Fibroblast of the aortic adventitia (primary cell): ENCODE measurements at places on chromosomes 6 and 20.

- DNase-seq: peak; percentile 15
These were observed 39.9 kb downstream of the BMP6 start for GRCh38 chr6:7765575-7766325.

- DNase-seq: no peak
These were observed 84.6 kb downstream of the ELOVL4 start for GRCh38 chr6:79862711-79863110.

GRCh38 chr6:130116273-130116672 is 97.9 kb downstream of the L3MBTL3 start:
- no peak for DNase-seq

- DNase-seq: no peak
These were observed 192.8 kb downstream of the LRFN2 start for GRCh38 chr6:40394381-40394780.

DNA sequence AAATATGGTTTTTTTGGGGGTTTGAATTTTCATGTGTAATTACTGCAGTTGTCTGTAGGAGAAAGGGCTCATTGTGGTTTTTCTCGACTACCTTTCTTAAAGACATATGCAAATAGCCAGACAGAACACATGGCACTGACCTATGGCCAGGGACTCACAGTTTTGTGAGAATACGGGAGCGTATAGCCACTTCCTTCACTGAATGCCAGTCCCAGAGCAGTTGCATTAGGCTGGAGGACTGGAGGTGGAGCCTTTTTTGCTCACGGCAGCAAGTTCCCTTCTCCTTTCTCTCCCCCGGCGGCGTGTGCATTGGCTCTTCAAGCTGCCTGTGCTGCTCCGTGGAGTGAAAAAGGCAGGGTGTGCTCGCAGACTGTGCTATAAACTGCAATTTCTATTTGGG is 114.9 kb downstream of the AKAP7 start:
- DNase-seq: peak; percentile 53

- peak; percentile 81 for DNase-seq
These were observed 75.2 kb upstream of the GLP1R start for GRCh38 chr6:38973178-38974057.

DNA sequence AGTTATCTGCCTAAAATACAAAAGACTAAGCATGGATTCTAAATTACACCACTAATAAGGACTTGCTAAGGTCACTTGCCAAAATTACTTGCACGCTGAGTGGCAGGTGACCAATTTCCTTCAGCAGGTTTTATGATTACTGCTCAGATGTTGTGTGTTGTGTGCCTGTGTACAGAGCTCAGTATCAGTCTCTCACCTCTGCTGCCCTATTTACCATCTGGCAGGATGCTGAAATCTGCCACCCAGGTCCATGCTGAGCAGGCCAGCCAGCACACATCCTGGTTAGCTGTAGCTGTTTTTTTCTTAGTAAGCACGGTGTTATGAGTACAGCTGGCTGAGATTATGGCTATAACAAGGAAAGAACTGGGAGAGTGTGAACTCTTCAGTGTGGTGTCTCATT is 34.0 kb downstream of the ELOVL4 start:
- no peak for DNase-seq

DNA sequence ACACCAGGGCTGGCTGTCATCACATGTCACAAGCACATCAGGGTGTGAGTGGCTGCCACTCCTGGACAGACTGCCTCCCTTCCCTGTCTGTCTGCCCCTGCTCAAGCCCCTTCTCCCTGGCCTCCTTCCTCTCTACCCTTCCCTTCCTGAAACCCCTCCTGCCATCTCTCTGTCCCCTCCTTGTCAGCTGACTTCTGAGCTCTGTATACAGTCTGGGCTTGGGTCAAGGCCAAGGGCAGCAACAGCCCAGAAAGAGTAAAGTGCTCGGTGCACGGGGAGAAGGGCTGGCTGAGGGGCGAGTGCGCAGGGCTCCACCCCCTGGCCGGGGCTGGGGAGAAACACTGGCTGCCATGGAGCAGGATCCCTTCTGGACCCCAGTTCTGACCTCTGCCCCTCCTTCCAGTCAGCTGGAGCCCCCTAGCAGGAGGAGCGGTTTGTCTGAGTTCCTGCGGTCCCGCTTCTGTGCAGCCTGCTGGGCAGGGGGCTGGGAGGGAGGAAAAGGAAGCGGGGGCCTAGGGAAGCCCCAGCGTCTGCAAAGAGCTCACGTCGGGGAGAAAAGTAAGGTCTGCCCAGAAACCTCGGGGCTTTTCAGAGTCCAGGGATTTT is 2.0 kb downstream of the LKAAEAR1 start:
- no peak for DNase-seq
